PC-9 (cell line): ENCODE measurements at places on chromosomes 7 and 10.

GRCh38 chr10:96082748-96083147 lies 39.4 kb downstream of the CCNJ start:
- DNase-seq, result no peak

GRCh38 chr7:24477398-24478136 lies 95.7 kb upstream of the PALS2 start:
- DNase-seq, result peak; percentile 76

DNA sequence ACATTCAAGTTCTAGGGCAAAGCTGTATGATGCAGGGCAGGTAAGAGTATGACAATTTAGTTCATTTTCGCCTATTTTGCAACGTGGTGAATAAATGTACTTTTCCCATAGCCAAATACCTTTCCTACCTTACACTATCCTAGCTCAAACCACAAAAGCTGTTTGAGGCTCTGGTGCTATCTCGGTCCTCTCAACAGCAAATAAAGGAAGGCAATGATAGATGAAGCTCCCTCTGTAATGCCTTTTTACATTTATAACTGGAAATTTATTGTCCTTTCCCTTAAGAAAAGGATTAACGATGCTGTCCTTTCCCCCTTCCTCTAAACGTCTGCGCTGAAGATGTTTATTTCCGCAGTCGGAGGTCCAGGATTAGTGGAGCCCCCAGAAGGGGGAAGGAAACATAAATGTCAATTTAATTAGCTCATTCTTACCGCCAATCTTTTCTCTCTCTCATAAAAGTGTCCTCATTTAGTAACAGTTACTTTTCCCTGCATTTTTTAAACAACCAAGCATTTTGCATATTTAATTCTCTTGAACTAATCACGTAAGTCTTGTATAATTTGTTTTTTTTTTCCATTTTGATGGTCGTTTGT lies 114.6 kb downstream of the PIP4K2A start:
- DNase-seq, result no peak

DNA sequence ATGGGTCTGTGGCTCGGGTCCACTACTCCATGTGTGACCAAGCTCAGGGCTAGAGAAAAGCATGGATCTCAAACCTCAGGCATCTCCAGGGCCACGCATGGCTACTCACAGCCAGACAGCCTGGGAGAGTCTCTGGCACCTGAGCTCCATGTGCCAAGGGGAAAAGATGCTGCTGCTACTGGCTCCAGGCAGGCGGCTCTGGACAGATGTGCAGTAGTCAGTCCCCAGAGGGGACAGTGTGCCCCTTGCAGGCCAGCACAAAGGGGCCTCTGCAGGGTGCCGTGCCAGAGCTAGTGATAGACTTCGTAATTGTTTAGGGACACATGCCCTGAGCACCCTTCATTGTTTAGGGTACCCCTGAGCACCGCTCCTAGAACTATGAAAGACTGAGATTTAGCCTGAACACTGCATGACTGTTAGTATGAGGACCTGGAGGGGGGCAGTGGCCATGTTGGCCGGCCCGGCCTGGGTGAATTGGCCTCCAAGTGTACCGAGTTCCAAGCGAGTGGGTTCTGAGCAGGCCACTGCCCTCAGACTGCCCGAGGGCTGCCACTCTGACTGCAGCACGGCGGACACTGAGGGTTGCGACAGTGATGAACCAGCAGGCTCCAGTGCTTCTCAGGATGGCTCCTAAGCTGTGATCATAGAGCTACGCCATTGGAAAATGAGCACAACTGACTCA lies 80.7 kb downstream of the TCERG1L start:
- no peak for DNase-seq

- no peak for DNase-seq
Measured at GRCh38 chr7:158329014-158329610, 258.5 kb downstream of the PTPRN2 start.

DNA sequence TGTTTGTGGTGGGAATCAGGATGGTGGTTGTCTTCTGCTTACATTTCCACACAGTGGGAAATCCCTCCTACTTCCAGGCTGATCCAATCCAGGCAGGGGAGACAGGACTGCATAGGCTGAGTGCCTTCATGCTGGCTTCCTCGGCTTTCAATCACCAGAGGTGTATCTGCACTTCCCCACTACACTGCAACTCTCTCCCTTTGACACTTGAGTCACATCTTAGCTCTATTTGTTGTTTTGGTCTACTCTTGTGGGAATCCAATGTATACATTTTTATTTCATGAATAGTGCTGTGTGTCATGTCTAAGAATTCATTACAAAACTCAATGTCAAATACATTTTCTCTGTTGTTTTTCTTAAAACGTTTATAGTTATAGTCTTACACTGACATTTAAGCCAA lies 735.6 kb downstream of the XPNPEP1 start:
- DNase-seq, result no peak

DNA sequence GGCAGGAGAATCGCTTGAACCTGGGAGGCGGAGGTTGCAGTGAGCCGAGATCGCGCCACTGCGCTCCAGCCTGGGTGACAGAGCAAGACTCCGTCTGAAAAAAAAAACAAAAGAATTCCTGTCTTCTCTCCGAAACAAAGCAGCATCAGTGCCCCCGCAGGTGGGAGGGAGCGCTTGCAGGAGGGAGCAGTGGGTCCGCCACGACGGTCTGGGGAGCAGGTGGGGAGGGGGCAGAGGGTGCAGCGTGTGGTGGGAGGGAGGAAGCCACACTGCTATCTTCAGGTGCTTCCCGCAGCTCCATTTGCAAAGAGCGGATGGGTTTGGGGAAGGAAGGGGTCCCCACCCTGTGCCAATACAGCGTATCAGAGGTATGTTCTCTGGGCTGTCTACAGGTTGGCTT lies 31.7 kb downstream of the LIMK1 start:
- no peak for DNase-seq

DNA sequence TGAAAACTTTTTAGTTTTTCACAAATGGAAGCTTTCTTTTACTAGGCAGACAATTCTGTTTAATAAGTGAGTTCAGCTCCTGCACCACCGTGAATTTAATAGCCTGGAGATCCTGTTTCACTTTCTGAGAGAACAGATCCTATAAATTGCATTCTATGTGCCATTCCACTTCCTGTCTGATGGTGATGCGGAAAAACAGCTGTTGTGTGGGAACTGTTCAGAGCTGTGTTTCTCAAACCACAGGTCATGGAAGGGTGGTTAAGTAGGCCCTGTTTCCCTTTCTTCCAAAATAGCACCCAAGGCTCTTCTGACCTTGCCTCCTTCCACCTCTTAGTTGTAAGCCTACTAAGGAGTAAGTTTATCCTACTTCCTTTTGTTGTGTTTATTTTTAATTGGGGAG lies 97.2 kb upstream of the DKK1 start:
- no peak for DNase-seq

GRCh38 chr7:81361769-81362312 lies 408.0 kb downstream of the HGF start:
- DNase-seq, result no peak

DNA sequence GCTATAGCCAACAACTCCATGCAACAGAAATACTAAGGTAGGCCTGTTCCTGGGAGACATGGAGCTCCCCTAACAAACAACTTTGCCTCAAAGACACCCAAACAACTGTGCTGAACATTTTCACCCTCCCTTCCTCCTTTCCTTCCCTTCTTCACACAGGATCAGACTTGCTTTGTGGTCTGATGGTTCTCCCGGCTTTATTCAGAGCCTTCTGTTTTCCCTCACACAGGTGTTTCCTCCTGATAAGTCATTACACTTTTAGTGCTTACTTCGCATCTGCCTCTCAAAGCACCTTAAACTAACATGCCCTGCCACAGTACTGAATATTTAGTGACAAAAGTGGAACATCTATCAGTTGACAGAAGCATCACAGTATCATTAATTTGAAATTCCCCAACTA lies 56.3 kb upstream of the YAE1 start:
- no peak for DNase-seq

GRCh38 chr10:21493784-21494183 lies 31.7 kb downstream of the SKIDA1 start:
- DNase-seq, result no peak

DNA sequence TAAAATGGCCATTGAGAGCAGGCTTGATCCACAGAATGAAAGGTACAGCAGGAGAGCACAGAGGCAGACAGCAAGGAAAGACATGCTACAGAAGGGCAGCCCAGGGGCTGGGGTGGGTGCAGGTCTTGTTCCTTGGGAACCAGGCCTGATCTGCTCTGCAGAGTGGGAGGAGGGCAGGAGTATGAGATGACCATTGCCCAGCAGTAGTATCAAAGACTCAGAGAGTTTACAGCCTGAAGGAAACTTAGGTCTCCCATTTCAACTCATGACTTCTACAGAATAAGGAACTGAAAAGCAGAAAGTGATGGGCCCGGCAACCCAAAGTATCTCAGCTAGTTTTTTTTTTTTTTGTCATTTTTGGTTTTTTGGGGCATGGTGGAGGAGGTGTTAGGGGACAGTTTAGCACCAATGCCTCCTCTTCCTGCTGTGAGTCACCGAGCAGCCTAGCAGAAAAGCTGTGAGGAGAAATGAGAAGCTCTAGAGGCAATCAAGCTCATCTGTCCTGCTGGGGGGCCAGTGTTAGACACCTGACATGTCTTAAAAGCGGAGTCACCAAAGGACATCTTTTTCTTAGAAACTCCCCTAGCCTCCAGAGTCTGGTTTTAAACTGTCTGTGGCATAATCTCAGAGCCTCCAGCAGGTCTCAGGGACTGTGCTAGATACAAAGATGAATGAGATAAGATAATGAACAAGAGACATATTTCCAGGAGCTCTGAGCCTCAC lies 34.3 kb upstream of the HERPUD2 start:
- DNase-seq, result no peak

DNA sequence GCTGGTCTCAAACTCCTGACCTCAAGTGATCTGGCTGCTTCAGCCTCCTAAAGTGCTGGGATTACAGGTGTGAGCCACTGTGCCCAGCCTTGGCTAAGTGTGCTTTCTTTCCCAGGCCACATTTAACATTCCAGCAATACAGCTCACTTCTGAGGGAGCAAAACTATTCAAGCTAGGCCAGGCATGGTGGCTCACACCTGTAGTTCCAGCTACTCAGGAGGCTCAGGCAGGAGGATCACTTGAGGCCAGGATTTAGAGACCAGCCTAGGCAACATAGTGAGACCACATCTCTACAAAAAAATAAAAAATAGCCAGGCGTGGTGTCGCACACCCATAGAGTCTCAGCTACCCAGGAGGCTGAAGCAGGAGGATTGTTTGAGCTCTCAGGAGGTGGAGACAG lies 23.3 kb upstream of the TPST1 start:
- DNase-seq, result no peak

GRCh38 chr7:93843260-93843659 lies 47.3 kb downstream of the TFPI2 start:
- no peak for DNase-seq

GRCh38 chr10:119542357-119542987 lies at the start of gene RGS10:
Gene RGS10 (minus strand): TSS chr10:119542719. CDS start chr10:119542638, 81 bp downstream.
- DNase-seq, result peak; percentile 81

GRCh38 chr10:44920252-44920651 lies 9.1 kb downstream of the TMEM72 start:
- DNase-seq, result no peak

DNA sequence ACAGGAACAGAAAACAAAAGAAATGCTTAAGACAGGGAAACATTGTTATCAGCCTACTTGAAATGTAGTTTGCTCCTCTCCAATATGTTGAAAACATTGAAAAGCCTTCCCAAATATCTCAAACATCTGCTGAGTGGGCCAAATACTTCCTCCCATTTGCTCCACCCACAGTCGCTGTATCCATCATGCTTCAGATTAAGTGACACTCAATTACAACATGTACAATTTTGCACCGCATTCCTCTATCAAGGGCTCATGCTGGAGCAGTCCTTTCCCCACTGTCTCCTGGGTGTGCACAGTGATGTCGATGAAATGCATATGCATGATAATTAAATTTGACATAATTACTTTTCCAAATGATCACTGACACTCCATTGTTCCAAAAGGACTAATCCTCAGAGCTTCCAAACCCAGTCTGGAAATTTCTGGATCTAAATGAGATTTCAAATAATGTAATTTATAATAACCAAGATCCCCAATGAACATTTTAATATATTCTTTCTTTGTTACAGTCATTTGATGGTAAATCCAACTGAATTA lies 604.6 kb downstream of the GRID1 start:
- no peak for DNase-seq

GRCh38 chr10:115996031-115996430 lies 277.0 kb downstream of the GFRA1 start:
- no peak for DNase-seq

GRCh38 chr10:63157845-63158624 lies 24.9 kb downstream of the NRBF2 start:
- peak; percentile 39 for DNase-seq

GRCh38 chr7:70448312-70448906 lies 683.5 kb upstream of the GALNT17 start:
- no peak for DNase-seq

GRCh38 chr7:16652888-16653287 lies 6.9 kb downstream of the BZW2 start:
- DNase-seq, result peak; percentile 65

- DNase-seq, result peak; percentile 68
Measured at GRCh38 chr7:129307592-129307991, 82.8 kb downstream of the AHCYL2 start.

DNA sequence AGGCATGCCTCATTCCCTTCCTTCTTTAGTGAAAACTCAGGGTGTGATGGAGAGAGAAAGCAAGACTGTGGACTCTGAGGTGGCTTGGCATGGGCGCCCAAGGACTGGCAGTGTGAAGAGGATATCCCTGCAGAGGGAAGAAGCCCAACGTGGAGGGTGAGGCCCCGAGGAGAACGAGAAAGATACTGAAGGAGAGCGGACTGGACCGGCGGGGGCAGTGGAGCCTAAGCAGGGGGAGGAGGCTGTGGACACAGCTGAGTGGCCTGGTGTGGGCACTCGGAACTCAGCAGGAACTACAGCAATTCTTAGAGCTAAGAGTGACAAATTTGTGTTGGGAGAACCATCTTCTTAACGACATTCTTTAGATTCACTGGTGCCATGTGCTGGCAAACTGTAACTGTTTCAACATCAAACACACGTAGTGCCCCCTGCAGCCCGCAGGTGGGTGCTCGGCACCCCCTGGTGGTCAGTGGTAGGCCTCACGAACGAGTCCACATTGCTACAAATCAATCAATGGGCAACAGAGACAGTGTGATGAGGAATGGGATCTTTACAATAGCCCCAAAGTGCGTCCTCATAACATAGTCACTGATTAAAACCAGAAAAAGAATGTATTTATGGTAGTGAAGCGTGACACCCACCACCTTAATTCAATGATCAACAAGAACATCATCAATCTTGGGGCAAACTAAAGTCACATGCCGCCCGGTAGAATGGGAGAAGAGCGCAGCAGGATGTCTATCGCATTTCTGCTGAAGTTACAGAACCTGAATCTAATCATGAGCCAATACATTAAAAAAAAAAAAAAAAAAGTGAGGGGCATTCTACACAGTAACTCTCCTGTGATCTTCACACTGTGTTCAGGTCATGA lies 2.0 kb upstream of the SFTPA1 start:
- no peak for DNase-seq
